ENCODE measurements at places on chromosomes 2 and 18.

GRCh38 chr2:206958261-206958660 lies 18.9 kb downstream of the CPO start:
- no peak for DNase-seq

- DNase-seq, result no peak
Observed at GRCh38 chr2:206420721-206421120, 22.6 kb upstream of the ADAM23 start.

- no peak for DNase-seq
Observed at GRCh38 chr2:125630377-125630776, 1025.6 kb upstream of the GYPC start.

- DNase-seq, result no peak
Observed at GRCh38 chr18:46705521-46705920, 48.5 kb upstream of the LOXHD1 start.

GRCh38 chr18:9449600-9450414 lies 25.5 kb upstream of the RALBP1 start:
- DNase-seq, result peak; percentile 17

DNA sequence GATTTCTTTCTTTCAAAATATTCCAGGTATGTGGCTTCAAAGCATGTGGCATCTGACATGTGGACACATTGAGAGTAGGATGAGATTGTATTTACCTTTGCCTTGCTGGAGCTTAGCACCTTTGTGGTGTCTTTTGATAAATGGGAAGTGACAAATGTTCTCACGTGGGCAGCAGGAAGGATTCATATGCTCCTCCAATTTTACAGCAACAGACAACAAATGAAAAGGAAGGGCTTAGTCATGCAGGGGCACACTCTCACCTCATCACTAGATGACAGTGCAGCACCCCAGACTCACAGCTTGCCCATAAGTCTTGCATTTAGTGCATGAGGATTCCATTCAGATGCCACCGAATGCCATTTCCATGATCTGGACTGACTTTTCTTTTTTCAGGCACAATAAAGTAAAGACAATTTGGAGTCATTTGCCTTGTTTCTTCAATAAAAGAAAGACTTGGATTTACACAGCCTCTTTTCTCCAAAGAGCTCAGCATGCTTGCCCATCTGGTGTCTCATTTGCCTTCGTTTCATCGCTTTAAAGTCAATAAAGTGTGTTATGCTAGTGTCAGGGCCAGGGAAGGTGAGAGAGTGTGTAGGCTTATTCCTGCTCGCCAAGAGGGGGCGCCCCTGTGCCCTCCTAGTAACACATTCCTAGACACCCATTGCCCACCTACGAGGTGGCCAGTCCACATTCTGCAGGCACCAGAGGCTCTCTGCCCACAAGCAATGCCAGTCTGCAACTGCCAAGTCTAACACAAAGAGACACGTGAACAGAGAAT lies 39.6 kb upstream of the DAPL1 start:
- peak; percentile 19 for DNase-seq

GRCh38 chr2:157735532-157735931 lies 106.9 kb upstream of the ACVR1C start:
- no peak for DNase-seq

GRCh38 chr2:223300326-223300725 lies 248.3 kb downstream of the KCNE4 start:
- no peak for DNase-seq

DNA sequence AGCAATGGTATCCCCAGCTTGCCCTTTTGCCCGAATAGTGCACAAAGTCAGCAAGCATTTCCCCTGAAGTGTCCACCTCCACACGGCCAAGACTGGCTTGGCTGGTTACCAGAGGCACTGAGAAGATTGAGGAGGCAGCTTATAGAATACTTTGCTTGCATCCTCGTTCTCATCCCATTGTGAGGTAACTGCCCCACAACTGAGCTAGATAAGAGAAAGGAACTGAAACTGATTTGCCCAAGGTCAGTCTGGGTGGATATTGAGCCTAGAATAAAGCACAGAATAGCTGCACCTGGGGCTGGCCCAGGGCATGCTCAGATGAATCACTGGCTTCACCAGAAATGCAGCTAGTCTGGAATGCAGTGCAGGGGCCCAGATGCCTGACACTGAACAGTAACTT lies 32.7 kb upstream of the MAP4K3 start:
- DNase-seq, result peak; percentile 61

- no peak for DNase-seq
Observed at GRCh38 chr2:27164960-27165763, 16.4 kb downstream of the TCF23 start.

DNA sequence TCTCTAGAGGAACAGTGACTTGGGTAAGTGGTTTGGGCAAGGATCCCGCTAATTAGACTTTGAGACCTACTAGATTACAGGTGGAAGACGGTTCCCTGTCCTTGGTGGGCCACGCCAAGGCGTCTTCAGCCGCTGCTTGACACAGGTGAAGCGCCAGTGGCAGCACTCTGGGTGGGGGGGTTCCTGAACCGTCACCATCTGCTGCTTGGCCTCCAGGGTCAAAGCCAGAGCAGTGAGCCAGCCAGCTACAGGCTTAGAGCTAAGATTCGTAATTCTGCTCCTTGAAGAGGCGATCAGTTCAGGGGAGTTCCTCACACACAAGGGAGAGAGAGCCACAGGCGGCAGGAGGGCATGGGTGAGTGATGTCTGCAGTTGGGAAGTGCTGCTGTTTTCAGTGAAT lies 39.4 kb upstream of the RBM44 start:
- no peak for DNase-seq

DNA sequence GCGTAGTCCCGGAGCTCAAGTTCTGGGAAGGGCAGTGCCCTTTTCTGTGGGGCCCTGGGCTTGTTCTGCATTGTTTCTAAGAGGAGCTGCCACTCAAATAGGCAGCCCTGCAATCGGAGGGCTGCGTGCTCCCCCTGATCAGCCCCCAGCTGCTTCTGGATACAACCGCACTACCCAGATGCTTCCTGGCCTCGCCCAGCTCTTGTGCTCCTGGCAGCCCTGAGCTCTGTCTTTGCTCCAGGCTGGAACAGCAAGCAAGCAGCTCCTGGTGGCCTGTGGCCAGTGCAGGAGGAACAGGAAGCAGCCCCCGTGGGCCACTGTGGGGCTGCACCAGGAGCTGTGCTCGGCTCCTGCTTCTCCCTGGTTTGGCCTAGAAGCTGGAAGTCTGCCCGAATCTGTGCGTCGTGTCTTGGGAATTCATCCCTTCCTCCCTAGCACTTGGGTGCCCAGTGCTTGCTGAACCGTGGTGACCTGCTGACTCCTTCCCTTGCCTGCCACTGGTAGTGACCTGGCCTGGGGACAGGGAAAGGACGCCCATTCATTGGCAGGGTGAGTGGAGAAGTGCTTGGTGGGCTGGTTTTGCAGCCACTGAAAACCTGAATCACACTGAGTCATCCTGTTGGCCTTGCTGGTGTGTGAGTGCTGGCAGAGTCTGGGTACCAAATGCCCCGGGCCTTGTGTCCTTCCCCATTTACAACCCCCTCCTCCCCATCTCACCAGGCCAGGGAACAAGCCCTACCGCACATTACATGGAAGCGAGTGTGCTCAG lies 27.3 kb upstream of the NTSR2 start:
- DNase-seq, result peak; percentile 26

DNA sequence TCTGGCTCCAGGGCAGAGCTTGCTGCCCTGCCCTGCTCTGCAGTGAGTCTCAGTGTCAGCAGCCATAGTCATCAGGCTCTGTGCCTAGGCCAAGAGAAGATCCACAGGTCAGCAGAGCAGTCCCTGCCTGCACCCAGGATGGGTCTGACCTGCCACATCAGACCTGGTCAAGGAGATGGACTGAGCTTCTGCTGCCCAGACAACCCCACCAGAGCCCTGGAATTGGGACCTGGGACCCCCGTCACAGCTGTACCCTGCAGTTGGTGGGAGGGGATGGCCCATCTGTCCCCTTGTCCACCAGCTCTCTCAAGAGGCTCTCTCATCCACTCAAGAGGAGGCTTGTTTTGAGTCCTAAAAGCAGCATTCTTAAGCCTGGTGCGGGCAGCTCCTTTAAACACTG lies 142.6 kb downstream of the TFCP2L1 start:
- no peak for DNase-seq

GRCh38 chr2:203122317-203122986 lies 107.8 kb downstream of the NBEAL1 start:
- peak; percentile 6 for DNase-seq

GRCh38 chr2:119481501-119482455 lies 42.5 kb downstream of the SCTR start:
- DNase-seq, result peak; percentile 3

DNA sequence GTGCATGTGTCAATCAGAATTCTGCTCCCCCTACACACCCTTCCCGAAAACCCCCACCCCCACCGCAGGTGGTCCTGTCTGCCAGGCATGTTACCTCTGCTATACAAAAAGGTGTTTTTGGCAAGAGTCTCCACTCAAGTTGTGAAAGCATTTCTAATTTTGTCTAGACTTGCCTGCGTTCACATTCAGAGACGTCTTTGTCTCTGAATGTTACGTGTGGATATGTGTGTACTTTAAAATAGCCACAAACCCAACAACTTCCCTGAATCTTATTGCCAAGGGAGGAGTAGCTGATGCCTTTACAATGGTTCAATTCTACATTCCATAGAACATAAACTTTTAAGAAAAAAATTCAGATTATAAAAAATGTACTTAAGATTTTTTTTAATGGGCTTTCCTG lies 66.6 kb downstream of the ITGA4 start:
- no peak for DNase-seq

GRCh38 chr2:98160554-98160953 lies 73.6 kb downstream of the VWA3B start:
- no peak for DNase-seq

GRCh38 chr2:161030260-161031063 lies 129.8 kb upstream of the TANK start:
- peak; percentile 70 for DNase-seq

- no peak for DNase-seq
Observed at GRCh38 chr2:113228351-113228750, 50.4 kb downstream of the PAX8 start.

DNA sequence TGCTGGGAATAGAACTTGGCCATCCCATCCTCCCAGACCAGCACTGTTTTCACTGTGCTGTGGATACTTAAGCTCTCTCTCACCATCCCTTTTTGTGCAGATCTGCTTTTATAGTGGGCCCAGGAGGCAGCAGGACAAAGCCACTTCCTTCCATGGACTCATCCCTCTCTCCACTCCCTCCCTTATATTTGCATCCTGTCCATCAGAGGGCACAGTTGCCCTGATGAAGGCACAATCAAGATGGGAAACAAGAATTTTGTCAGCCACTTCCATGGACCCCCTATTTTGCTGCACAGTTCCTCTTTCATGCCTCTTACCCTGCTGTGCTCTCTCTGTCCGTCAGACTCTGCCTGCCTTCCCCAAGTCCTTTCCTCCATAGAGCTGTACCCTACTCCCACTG lies 338.7 kb downstream of the HRH4 start:
- no peak for DNase-seq

DNA sequence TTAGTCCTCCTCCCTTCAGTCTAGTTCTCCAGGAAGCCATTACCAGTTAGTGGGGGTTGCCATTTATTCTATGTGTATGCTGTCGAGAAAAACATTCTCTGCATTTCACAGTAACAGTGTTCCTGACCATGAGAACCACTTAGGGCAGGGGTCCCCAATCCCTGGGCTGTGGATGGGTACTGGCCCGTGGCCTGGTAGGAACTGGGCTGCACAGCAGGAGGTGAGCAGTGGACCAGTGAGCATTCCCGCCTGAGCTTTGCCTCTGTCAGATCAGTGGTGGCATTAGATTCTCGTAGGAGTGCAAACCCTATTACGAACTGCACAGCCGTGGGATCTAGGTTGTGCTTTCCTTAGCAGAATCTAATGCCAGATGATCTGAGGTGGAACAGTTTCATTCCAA lies 15.8 kb downstream of the ITGA4 start:
- no peak for DNase-seq

GRCh38 chr18:58599106-58599505 lies 29.8 kb downstream of the ALPK2 start:
- DNase-seq, result no peak

DNA sequence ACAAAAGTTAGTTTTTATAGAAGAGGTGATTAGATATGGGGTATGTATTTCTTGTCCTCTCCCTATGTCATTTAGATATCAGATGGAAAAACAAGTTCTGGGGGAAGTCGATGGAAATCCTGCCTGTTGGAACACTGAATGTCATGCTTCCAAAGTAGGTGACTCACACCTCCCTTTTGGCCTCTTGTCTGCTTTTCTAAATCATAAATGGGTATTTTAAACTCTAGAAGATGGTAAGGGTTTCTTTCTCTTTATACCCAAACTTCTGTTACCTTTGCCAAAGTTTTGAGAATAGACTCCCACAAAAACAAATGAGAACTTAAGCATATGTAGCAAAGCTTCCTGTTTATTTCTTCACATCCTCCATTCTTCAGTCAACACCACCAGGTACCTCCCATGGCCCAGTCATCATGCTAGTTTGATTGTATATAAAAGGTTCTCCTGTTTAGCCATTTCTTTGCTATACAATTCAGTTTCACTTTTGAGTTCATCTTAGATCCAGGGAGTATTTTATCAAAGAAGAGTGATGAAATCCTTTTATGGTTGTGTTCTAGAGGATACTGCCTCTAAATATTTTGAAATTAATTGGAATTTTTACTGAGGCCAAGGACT lies 63.9 kb downstream of the PRKRA start:
- no peak for DNase-seq

GRCh38 chr2:43087413-43087812 lies 139.0 kb downstream of the ZFP36L2 start:
- no peak for DNase-seq

GRCh38 chr2:135227386-135227785 lies 175.3 kb downstream of the RAB3GAP1 start:
- no peak for DNase-seq

- no peak for DNase-seq
Observed at GRCh38 chr2:120692691-120693090, 43.0 kb upstream of the GLI2 start.

DNA sequence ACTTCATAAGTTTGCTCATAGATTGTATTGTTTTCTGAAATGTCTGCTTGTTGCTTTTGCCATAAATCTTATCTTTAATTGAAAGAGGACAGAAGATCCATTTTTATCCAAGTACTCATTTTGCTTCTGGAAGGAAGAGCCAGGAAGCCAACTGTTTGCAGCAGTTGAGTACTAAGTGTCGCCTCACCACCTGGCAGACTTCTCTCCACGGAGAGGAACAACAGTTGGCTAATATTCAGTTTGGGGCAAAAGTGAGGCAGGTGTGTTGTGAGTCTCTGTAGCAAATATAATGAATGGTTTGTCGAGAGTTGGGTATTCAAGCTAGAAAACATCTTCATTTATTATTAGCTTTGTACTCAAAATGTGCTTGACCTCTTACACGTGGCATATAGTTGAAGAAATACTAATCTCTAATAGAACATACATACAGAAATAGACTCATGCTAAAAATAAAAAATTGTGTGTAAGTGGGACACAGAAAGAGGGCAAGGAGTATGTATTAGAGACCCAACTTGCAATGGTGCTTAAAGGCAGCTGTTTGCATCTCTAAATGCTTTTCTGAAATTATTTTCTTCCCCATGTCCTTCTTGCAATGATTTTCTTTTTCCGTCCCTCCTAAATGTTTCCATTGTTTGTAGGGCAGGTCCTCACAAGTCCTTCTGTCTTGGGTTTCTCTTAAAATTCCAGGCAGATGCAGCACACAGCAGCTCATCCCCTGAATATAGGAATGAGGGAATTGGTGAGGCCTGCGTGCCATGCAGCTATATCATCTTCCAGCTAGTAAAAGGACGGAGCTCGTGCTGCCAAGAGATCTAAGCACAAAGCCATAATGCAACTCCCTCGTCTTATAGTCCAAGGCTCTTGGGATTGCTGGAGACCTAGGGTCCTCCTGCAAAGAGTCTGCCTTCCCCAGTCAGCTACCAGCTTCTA lies 44.8 kb upstream of the MAP3K20 start:
- no peak for DNase-seq

- no peak for DNase-seq
Observed at GRCh38 chr18:50472941-50473340, 86.9 kb upstream of the MAPK4 start.

Data from hepatocyte (in vitro differentiated cells).